Kidney epithelial cell (primary cell): ENCODE measurements at places on chromosomes 2 and 18.

DNA sequence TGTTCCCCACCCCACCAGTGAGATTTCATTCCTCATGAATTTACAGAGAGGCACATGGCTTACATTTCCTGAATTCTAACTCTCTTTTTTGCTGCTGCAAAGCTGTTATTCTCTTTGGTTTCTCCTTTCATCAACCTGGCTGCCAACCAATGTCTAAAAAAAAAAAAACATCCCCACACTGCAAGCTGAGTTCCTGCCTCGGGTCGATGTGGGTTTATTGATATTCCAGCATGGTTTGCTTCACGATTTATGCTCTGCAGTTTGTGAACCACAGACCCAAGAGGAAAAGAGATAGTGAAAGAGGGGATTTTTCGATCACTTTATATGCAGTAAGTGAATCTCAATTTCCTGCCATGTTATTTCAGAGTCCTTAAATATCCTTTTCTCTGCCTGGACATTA is 363.6 kb downstream of the LPIN1 start:
- no peak for DNase-seq

GRCh38 chr2:110170102-110170501 is 34.7 kb downstream of the NPHP1 start:
- no peak for DNase-seq

GRCh38 chr2:41940060-41940744 is 107.6 kb upstream of the PKDCC start:
- no peak for DNase-seq

DNA sequence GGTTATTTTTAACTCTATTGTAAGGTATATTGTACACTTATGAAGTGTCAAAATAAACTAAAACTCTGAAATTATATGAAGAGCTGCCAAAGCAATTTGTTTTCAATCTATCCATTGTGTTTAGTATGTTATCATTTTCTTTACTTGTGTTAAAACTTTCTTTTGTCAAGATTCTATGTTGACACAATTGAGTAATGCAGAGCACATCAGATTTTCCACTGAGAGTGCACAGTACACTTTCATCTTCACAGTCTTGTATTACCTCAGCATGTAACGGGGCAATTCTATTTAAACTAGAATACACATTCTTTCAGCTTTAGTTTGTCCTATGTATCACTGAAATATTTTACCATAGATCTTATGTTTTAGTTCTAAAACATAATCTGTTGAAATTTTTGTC is 304.4 kb upstream of the ZC3H15 start:
- no peak for DNase-seq

DNA sequence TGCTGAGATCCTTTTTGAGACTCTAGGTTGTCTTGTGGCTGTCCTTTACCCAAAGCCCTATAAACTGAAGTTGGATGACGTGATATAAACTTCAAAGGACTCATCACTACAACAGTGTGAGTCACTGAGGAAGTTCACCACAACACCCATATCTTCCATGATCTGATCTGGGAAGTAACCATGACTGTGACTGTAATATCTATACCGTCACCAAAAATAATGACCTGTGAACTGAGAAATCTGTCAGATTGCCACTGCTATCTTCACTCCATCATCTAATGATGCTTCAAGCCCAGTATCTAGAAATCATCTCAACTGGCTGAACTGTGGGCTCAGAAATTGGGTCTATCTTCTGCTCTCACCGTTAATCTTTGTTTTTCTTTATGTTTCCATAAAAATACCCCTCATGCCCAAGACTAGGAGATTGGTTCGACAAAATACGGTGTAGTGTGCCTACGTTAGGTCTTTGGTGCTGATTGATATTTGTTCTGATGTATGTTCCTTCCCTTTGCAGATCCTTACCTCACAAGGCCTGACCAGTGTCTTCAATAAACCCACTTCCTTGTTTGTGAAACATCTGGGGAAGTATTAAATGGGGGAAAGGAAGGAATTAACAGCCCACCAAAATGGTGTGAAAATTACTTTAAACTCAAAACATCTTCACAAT is 78.2 kb downstream of the MYL12B start:
- no peak for DNase-seq

GRCh38 chr2:235669269-235669831 is 175.5 kb downstream of the AGAP1 start:
- DNase-seq, result no peak

DNA sequence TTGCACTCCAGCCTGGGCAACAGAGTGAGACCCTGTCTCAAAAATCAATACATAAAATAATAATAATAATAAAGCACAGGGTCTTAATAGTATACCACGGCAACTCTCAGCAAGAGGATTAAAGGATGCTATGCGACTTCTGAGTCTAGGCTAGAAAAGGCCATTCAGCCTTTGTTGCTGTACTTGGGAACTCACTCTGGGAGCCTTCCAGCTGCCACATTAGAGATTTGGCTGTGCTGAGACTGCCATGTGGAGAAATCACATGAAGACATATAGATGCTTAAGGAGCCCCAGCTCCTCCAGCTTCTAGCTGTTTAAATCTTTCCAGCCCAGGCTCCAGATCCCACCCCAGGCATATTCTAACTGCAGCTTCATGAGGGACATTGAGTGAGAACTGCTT is 8.2 kb upstream of the TANC1 start:
- DNase-seq, result no peak
